ENCODE measurements at places on chromosomes 7 and 10.

- no peak for DNase-seq
Measured at GRCh38 chr7:158771213-158771834, 58.0 kb downstream of the ESYT2 start.

DNA sequence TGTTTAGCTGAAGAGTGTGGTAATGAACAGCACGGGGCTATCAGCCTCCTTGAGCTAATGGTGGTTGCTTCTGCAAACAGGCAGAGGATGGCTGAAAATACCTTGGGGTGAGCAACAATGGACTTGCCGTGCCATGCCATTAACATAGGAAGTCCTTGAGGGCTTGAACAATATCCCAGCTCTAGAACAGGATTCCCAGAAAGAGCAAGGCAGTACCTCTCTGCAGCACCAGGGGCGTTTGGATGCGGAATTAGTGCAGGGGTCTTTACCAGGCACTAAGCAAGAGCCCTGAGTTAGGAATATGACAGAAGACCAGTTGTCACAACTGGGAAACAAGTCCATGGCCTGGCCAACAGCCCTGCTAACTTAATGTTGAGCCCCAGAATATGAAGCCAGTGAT is 143.2 kb upstream of the COBL start:
- no peak for DNase-seq

DNA sequence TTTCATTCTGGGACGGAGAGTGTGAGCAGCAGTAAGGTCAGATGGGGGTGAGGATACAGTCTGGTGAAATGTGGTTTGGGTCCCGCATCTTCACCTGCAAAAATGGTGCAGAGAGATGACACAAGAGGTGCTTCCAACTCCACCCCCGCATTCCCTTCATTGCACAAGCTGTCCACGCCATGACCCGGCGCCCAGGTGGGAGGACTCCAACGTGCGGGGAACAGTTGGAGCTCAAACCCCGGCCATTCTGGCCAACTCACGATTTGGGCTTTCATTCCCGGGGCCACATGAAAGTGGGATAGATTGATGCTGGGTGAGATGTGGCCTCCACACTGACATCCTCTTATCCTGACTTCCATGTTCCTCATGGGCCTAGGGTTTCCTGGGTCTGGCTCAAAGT is 34.6 kb upstream of the ZNF273 start:
- no peak for DNase-seq

DNA sequence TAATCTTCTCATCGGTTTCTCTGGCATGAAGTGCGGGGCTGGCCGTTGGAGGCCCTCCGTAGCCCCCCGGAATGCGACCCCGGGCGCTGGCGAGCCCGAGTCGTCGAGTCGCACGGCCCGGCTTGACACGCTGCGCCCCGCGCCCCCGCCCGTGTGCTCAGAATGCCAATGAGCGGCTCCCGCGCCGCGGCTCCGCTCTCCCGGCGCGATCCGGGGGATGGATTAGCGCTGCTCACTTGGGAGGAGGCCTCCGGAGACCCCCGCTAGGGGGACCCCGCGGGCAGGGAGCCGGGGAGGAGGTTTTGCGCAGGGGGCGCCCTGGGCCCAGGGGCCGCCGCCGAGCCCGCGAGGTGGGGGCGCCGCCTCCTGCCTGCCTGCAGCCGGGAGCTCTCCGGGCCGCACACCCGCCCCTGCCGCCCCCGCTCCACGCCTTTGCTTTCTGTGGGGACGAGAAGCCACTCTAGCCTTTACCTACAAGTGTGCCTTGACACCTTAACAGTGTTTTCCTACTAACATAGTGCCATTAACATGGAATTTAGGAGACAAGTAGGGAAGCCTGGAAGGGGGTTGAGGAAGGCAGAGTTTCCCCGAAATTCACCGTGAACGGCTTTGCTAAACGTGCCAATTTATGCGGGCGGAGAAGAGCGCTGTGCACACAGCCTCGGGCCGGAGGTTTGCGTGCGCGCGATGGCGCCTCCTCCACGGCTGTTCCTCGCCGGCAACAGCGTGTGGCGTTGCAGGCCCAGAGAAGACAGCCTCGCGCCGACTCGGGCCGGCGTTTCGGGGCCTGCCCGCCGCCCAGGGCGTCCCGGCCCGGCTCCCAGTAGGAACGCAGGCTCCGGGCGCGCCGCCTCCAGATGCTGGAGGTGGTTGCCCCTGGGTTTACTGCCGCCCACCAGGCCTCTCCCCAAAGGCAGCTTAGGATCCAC is 7.1 kb downstream of the SHH start:
- peak; percentile 95 for DNase-seq

DNA sequence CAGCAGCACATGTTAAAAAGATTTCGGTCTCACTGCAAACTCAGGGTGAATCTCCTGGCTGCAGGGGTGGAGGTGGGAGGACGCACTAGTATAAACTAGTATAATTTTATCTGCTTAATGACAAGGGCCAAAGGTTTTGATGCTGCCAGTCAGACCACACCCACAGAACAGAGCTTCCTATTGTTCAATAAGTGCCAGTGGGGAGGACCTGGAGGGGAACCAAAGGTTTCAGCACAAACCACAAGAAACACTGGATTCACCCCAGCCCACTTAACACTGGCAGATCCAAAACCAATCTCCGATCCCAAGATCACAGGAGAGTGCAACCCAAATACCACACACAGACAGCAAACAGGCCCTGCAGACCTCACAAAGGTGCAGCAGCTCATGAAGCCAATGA is 6.6 kb downstream of the VOPP1 start:
- DNase-seq: no peak

- no peak for DNase-seq
Measured at GRCh38 chr10:23656735-23657134, 217.9 kb downstream of the OTUD1 start.

- DNase-seq: no peak
Measured at GRCh38 chr10:93186653-93187052, 113.0 kb downstream of the CYP26A1 start.

DNA sequence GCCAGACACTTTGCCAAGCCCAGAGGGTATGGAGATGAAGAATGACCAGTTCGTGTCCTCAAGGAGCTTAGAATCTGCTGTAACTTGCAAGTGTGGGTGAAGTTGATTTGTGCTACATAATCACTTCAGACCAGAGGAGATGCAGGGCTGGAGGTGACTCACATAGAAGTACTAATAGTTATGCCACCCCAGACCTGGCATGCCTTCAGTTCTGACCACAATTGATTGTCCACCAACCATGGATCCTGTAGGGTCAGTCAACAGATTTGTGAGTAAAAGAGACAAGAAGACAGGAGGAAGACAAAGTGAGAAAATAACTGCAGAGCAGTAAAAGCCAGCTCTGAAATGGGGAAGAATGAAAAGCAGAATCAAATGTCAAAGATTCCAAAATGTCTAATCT is 51.2 kb upstream of the BMPER start:
- DNase-seq: no peak

GRCh38 chr10:69751214-69751613 is 50.5 kb upstream of the COL13A1 start:
- no peak for DNase-seq

DNA sequence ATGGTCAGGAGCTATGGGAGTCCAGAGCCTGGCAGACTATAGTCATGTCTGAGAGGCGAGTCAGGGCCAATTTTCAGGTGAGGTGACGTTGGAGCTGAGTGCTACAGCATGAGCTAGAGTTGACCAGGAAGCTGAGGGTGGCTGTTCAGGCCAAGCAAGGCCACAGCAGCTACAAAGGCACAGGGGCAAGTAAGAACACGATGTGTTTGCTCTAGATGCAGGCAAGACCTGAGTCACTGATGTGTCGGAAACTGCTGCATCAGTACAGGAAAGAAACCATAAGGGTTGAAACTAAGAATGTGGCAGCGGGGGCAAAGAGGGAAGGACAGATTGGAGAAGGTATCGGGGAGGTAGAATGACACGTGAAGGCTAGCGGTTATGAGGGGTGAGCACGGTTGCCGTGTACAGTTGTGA is 11.8 kb upstream of the RRP12 start:
- no peak for DNase-seq

- DNase-seq: no peak
Measured at GRCh38 chr7:39952374-39952773, 2.3 kb downstream of the CDK13 start.

- DNase-seq: peak; percentile 94
Measured at GRCh38 chr10:101066146-101066895, 4.5 kb downstream of the KAZALD1 start.

DNA sequence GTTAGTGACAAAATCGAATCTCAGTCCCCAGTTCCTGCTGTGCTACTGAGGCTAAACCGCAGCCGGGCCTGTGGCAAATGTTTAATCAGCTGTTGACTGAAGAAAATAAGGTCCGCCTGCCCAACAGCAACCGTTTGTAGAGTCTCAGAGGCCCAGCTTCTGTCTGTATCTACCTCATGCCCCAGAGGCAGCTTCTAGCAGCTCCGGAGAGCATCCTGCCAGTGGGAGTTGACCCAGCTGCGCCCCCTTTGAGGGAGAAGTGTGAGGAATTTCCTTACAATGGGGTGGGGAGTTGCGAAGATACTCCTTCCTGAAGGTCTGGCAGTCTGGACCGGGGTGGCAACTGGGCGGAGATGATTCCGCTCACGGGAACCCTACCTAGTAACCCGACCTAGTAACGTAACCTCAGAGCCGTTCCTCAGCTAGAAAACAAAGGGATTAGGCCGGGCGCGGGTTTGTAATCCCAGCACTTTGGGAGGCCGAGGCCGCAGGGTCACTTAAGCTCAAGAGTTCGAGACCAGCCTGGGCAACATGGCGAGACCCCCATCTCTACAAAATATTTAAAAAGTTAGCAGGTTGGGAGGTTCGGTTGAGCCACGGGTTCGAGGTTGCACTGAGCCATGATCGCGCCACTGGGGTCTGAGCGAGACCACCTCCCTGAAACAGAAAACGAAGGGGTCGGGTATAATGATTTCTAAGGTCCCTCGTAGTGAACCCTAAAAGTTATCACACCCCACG is 846 bp upstream of the ZNF775 start:
- DNase-seq: peak; percentile 57

DNA sequence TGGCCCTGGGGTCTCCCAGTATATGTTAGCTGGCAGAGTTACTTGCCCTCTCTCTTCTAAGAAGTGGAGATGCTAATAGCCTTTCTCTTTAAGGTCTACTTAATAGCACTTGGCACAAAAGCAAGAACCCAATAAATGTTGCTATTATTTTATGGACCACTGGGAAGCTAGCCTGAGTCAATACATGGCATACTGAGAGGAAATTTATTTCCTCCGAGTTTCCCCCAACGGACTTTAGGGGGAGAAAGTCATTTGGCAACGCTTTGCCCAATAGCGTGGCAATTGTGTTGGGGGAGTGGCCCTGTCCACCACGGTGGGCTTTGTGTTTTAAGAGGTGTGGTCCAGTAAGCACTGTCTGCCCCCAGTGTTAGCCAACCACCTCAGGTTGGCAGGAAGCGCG is 87.4 kb upstream of the SMNDC1 start:
- DNase-seq: no peak

GRCh38 chr10:45439873-45440272 is 65.9 kb downstream of the ALOX5 start:
- no peak for DNase-seq

DNA sequence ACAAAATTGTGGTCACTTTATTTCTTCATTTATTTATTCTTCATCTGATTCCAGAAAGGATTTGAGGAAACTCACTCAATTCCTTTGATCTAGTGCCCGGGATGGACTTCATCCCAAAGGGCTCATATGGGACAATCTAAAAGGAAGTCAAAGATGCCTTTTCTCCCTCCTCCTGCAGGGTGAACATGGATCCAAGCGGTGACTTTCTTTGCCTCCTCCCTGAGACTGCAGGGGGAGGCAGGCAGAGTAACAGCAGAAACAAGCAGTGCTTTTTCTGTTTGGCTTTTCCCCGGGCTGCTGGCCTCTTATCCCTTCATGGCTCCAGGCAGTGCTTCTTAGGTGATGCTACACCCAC is 10.0 kb upstream of the DNMBP start:
- no peak for DNase-seq

DNA sequence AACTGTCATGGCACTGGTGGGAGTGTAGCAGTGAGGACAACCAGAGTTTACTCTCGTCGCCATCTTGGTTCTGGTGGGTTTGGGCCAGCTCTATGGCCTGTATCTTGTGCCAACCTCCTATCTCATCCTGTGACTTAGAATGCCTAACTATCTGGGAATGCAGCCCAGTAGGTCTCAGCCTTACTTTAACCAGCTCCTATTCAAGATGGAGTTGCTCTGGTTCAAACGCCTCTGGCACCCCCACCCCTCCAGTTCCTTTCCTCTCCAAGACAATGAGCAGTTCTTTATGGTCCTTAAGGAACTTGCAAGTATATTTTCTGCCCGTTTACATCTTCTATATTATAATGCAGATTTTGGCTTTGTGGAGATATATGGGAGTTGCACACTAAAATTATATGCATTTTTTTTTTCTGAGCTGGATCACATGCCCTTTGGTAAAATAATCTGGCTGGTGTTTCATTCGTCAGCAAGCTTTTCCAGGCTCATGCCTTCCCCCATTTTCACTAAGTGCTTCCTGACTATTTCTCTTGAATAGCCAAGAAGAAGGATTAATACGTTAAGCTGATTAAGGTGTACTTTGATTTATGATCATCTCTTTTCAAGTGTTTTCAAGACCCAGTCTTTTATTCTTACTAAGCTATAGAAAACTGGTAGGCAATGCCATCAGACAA is 11.2 kb upstream of the WIPF3 start:
- no peak for DNase-seq

GRCh38 chr10:21808550-21808949 is 195.0 kb downstream of the DNAJC1 start:
- no peak for DNase-seq

DNA sequence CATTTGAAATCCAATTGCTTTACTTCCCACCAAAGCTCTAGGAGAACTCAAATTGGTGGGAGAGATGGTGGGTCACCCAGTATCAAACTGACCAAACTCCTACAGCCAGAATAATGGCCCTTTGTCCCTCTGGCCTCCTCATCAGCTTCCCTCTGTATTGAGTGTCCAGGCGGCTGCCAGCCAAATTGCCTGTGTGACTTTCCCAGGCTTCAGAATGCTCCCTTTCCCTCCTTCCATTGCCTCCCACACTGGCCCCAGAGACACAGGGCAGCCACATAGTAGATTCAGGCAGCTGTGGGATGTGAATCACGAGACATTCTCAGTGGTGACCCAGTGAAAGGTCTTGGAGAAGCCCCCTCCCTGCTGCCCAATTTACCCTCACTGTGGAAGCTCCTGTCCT is 12.7 kb upstream of the VDAC2 start:
- DNase-seq: no peak
